ENCODE measurements at places on chromosomes 2 and 18.

DNA sequence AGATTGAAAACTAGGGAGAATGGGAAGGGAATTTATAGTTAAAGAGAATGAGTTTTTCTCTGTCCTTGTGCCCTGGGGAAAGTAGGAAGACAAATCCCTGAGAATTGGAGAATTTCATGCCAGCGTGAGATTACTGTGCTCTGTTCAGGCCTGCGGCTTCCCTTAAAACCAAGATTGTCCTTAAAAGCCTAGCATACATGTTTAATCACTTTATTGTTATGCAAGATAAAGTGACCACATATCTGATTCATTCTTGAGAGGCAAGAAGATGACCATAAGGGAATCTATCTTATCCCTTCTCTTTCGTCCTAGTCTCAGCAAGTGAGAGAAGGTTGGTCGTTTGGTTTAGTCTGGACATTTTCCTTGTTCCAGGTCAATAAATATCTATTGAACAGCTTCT, 75.9 kb downstream of the ADCYAP1 start:
- no peak for DNase-seq

- no peak for DNase-seq
Observed at GRCh38 chr2:133867166-133867565, 298.9 kb upstream of the NCKAP5 start.

DNA sequence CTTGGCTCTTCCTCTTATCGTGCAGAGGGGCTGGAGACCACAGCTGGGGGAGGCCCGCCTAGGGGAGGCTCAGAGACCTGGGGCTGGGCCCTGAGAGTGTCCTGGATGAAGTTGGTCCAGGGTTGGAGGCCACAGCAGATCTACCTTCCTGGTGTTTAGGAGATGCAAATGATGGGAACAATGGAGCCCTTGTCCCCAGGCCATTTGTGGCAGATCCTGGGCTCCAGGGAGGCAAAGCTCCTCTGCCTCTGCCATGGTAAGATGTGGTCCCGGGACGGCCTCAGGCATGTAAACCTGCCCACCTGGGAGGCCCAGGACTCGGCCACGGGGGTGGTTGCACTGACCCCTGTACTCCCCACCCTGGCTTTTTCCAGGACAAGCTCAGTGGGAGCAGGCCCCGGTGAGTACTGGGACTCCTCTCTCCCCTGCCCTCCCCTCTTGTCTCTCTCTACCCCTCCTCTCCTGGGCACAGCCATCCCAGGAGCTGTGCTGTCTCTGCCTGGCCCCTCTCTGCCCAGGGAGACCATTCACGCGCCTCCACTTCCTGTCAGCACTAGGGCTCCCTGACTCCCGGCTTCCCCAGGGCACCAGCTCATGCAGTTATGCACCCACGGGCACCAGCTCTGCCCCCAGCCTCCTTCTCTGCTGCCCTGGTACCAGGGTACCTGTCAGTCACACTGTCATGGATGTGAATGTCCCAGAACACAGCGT, 10.9 kb downstream of the SH2D6 start:
- no peak for DNase-seq

GRCh38 chr2:155485141-155485842, 786.8 kb downstream of the KCNJ3 start:
- DNase-seq, result no peak

GRCh38 chr2:121038891-121039616, 245.9 kb downstream of the TFCP2L1 start:
- DNase-seq, result no peak

DNA sequence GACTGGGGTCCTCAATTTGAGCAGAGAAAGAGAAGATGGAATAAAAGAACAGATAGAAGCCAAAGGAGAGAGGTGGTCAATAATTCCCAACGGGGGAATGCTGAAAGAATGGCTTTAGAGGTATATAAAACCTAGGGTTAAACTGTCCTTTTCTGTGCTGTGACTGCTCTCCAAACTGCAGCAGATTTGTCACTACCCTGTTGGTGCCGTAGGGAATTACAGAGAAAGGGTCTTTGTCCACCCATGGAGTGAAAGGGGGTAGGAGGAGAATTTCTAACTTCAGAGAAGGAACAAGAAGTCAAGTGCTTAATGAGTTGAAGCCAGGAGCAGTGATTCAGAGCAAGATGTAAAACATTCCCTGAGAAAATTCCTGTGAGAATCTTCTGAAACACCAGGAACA, 486.5 kb downstream of the NUP35 start:
- no peak for DNase-seq

- DNase-seq, result no peak
Observed at GRCh38 chr2:75655861-75656260, 9.3 kb downstream of the MRPL19 start.

DNA sequence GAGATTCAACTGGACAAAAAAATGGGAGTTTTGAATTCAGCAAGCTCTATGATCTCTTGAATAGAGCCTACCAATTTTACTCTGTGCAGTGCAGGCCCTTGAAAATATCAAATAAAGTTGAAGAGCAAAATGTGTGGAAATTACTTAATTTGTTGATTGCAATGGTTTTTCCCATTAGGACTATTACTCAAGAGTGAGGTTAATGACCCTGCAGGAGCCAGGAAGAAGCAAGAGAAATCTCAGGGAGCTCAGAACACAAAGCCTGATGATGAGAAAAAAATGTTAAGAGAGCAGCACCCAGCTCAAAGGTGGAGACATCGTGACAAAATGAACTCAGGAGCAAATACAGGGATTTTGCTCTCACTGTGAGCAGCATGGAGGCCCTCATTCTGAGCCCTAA, 337.6 kb upstream of the TRIB2 start:
- no peak for DNase-seq

DNA sequence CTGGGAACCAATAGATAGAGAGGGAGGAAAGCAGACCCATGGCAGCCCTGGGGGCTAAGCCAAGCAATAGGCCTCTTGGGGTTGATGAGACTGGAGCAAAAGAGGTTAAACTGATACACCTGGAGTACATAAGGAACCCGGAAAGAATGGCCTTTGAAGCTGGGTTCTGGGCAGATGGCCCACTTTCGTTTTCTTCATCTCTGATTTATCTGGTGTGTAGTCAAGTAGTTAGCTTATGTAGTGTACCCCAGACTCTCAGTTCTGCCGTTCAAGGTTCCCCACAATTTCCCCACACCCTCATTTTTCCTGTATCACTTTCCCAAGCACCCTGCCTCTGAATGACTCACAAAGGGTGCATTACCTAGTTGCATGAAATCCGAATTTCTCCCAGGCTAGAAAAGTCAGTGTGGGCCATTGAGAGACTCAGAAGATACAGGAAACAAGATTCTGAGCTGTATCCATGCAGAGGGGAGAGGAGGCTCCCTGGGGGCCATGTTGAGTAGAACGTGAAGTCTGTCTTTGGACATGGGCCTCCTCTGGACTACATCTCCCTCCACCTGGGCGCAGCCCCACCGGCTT, 235.0 kb downstream of the LOXHD1 start:
- no peak for DNase-seq

GRCh38 chr2:46323730-46324129, 26.5 kb downstream of the EPAS1 start:
- no peak for DNase-seq

GRCh38 chr18:48295586-48296311, 113.4 kb downstream of the ZBTB7C start:
- DNase-seq, result no peak

DNA sequence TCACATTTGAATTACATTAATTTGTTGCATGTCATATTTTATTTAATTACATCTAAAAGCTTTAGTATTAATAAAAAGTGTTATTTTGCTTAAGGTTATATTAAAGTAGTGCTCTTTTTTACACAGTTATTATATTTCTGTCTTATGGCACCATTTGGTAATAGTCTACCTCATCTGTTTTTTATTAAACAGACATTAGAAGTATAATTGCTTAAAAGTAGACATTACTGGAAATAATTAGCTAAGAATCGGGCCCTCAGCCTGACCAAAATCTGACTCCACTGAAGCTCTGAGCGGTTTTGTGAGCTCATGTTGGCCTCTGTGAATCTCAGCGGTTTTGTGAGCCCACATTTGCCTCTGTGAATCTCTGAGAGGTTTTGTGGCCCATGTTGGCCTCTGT, 102.5 kb upstream of the SNTG2 start:
- no peak for DNase-seq

GRCh38 chr18:51300912-51301311, 103.4 kb upstream of the MEX3C start:
- no peak for DNase-seq

DNA sequence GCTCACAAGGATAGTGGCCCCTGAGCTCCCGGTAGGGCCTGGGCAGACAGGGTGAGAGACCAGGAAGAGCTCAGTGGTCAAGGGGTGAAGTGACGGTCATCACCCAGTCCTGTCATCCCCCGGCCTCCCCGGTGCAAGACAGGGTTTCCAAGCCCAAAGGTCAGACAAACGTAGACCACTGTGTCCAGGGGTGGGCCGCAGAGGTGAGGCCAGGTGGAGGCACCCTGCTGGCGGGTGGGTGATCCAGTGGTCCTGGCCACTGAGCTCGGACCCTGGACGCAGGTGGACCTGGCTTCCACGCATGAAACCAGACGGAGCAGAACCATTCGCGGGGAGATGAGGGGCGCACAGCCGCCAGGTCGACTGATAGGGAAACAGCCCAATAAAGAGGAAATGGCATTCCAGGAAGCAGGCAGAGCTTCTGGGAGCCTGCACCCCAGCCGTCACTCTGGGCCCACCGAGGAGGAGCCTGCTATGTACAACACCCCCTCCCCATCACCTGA, 14.4 kb upstream of the SNED1 start:
- DNase-seq, result peak; percentile 77

GRCh38 chr18:66511792-66512191, 92.1 kb downstream of the CDH19 start:
- DNase-seq, result no peak

GRCh38 chr2:230924470-230925341, at the start of gene GPR55:
Gene GPR55, minus strand, starts transcription at chr2:230925242. Its CDS starts 14,280 bp downstream, at chr2:230910962.
- DNase-seq, result peak; percentile 90

GRCh38 chr2:202290970-202291369, 25.4 kb downstream of the NOP58 start:
- DNase-seq, result no peak

GRCh38 chr2:185035906-185036305, 437.6 kb downstream of the ZNF804A start:
- DNase-seq, result no peak

DNA sequence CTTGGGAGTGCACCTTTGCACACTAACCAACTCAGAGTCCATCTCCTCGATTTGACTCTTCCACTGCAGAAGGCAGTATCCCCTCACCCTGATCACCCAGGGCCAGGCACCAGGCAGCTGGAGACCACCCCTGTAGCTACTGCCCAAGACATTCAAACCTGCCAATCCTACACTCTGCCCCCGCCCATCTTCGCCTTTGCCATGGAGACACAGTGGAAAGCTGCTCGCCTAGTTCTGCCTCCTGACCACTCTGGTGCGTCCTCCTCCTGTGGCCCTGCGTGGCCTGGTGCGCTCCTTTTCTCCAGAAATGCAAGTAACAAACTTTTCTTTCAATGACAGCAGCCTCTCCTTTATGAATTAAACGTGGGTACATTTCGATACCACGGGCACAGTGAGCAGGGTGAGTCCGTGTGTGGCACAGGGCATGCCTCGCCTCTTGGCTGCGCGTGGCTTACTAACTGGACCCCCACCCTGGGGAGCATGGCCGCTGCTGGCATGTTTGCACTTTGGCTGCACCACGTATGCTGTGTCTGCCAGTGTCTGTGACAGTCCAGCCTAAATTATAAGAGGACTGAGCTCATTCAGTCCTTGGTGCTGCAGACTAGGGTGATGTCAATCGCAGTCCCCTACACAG, 47.6 kb downstream of the LONRF2 start:
- no peak for DNase-seq

- no peak for DNase-seq
Observed at GRCh38 chr2:238850091-238850490, 2.2 kb downstream of the TWIST2 start.

DNA sequence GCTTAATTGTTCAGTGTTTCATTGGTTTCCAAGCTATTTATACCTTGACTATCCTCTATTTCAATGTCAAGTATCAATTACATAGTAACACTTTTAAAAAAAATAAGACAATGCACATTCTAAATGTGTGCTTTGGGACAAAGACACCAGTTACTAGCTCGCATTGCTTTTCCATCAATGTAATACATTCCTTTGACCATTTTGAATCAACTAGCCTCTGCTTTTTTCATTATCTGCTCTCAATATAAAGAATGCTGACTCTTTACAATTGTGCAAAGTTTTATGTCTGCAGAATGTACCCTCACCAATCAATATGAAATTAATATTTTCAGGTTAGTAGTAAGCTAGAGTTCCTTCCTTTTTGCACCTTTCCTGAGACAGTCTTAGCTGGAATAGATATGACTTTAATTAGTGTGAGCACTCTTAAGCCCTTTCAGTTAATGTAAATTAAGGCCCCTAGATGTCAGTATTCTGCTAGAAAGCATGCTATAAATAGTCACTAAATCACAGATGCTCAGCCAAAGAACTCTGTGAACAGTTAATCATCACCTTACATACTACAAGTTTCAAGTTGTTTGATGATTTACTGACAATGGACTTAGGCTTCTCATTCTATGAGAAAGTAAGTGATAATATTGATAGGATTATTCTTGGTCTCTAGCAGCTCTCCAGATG, 413.6 kb downstream of the PTH2R start:
- no peak for DNase-seq

DNA sequence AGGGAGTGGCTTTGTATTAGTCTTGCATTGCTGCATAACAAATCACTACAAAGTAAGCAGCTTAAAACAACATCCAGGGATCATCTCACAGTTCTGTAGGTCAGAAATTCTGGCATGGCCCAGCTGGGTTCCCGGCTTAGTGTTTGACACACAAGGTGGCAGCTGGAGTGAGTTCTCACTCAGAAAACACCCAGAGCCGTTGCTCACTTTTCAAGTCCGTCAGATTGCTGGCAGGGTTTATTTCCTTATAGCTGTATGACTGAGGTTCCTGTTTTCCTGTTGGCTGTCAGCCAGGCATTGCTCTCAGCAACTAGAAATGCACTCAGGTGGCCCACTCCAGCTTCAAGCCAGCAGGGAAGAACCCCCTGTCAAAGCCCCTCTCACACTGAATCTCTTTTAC, 324.1 kb downstream of the CCDC178 start:
- DNase-seq, result peak; percentile 40

DNA sequence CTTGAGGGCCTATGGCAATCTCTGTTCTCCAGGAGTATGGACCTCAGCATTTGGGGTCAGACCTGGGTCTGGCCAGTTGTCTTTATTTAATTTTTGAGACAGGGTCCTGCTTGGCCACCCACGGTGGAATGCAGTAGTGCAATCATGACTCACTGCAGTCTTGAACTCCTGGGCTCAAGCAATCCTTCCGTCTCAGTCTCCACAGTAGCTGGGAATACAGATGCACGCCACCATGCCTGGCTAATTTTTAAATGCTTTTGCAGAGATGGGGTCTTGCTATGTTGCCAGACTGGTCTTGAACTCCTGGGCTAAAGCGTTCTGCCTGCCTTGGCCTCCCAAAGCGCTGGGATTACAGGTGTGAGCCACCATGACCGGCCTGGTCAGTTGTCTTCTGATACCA, 46.4 kb upstream of the INHBB start:
- DNase-seq, result no peak

DNA sequence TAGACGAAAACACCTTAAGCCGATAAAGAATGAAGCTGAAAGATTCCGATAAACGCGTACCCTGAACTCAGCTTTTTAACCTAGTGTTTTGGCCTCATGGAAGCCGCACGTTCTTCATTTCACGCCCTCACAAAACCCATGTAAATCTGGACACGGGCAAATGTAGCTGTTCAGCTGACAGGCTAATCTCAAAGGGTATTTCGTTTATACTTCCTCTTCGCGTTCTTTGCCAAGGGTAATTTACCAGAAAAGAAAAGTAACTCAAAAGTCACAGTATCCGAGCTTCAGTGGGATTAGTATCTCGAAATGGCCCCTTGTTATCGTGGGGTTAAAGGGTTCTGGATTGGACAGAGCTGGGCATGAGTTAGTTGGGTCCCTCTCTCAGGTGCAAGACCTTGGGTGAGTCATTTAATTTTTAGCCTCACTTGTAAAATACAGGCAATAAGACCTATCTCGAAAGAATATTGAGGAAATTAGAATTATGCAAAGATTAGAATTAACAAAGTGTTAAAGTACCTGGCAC, 22.0 kb upstream of the STPG4 start:
- no peak for DNase-seq

Measured in chondrocyte (in vitro differentiated cells).